Central memory CD4-positive, alpha-beta T cell (primary cell): ENCODE measurements at places on chromosomes 16 and 17.

DNA sequence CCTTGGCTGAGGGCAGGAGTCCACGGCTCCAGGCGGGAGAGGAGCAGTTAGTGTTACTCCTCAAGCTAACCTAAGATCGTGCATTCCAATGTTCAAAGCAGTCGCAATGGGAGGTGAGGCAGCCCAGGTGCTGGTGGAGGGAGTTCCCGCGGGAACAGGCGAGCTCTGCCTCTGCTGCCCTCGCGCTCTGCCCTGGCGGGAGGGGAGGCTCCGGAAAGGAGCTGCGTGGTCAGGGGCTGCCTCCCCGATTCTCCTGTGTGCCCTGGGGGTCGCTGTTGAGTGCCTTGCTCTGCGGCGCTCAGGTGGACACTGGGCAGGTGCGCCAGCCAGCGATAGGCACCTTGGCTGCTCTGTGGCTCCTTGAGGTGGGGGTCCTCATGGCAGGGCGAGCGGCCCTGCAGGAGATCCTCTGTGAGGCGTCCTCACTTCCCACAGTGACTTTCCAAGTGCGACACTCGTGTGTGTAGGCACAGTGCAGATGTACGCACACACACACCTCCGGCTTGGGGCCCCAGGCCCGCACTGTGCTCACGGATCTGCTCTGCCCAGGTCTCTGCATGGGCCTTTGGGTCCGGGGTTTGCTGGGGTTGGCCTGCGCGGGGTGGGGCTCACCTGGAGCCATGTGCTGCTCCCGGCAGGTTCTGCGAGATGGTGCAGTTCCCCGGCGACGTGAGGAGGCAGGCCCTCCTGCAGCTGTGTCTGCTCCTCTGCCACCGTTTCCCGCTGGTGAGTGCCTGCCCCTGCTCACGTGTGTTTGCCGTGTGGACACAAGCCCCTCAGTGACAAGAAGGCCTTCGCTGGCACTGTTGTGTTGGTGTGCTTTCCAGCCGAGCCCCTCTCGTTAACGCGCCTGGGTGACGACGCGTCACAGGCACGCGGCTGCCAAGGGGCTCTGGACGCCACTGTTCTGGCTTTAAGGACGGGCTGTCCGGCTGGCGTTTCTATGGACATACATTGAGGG lies 97.9 kb upstream of the ZNF750 start:
- no peak for DNase-seq

GRCh38 chr17:73950593-73950914 lies 252.9 kb upstream of the RPL38 start:
- DNase-seq = no peak

DNA sequence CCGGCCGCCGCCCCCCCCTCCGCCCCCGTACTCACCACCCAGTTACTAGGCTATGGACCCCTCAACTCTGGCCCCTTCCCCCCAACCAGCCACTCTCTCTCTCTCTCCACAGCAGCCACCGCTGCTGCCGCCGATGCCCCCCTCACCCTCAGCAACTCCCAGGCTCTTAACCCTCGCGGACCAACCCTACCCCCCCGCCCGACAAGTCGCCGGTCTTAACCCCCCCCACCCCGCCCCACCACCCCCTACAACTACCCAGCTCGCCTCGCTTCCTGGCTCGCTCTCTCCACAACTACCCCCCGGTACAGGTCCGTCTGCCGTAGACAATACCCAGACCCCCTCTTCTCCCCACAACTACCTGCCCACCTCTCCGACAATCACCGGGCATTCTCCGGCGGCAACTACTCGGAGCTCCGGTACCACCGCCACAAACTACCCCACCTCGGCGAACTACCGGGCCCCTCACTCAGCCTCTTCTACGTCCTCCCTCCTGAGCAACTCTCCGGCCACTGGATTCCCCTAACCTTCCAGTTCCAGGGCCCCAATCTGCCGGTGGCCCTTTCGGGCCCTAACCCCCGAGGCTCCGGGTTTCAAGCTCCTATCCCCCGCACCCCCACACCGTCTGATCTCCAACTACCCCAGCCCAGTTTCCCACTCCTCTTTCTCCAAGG lies 702 bp downstream of the PHF23 start:
- peak; percentile 30 for DNase-seq

GRCh38 chr16:56233795-56234566 lies 42.7 kb downstream of the GNAO1 start:
- DNase-seq = no peak

GRCh38 chr17:57080718-57081117 lies 4.3 kb upstream of the AKAP1 start:
- no peak for DNase-seq

DNA sequence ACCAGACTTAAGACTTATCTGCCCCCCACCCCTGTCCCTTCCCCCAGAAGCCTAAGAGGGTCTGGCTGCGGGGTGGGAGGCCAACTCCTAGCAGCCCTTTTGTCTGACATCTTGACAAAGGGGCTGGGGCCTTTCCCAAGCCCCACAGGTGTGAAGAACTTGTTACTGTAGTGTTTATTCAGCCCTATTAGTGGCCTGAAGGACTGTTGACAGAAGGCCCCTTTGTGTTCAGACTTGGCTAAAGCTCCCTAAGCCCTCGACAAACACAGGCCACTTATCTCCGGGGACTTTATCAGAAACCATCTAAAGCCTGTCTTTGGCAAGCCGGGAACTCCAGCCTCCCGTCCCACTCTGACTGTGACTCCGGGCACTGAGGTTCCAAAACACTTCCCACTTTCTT lies 129.8 kb downstream of the NTN1 start:
- DNase-seq = no peak

GRCh38 chr16:84007965-84008364 lies 34.6 kb downstream of the SLC38A8 start:
- DNase-seq = no peak

GRCh38 chr17:72102366-72102765 lies 18.5 kb upstream of the SOX9 start:
- DNase-seq = no peak

- no peak for DNase-seq
Observed at GRCh38 chr16:59909262-59909661, 1175.1 kb upstream of the GOT2 start.

DNA sequence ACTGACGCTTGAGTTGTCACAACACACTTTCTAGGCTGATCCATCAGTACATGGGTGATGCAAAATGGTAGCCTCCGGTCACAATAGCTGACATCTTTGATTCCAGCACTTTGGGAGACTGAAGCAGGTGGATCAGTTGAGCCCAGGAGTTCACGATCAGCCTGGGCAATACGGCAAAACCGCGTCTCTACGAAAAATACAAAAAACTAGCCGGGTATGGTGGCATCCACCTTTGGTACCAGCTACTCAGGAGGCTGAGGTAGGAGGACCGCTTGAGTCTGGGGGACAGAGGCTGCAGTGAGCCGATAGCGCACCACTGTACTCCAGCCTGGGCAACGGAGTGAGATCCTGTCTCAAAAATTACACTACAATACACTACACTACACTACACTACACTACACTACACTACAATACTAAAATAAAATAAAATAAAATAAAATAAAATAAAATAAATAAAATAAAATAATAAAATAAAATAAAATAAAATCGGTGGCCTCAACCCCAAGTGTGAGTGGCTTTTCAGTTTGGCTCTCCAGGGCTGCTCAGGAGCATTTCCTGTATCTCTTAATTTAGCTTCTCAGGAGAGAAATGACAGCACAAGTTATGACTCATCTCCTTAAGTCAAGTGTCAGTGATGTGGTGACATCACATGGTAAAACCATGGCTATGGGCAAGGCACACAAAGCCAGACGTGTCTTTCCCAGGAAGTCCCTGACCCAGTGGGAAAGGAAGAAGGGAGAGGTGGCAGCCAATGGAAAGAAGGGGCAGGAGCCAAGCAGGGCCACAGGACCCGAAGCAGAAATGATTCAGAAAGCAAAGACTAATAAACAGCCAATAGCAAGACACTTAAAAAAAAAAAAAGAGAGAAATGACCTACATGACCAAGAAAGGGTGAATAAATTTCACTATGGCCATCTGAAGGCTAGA lies 75.3 kb upstream of the TBC1D3K start:
- DNase-seq = no peak

DNA sequence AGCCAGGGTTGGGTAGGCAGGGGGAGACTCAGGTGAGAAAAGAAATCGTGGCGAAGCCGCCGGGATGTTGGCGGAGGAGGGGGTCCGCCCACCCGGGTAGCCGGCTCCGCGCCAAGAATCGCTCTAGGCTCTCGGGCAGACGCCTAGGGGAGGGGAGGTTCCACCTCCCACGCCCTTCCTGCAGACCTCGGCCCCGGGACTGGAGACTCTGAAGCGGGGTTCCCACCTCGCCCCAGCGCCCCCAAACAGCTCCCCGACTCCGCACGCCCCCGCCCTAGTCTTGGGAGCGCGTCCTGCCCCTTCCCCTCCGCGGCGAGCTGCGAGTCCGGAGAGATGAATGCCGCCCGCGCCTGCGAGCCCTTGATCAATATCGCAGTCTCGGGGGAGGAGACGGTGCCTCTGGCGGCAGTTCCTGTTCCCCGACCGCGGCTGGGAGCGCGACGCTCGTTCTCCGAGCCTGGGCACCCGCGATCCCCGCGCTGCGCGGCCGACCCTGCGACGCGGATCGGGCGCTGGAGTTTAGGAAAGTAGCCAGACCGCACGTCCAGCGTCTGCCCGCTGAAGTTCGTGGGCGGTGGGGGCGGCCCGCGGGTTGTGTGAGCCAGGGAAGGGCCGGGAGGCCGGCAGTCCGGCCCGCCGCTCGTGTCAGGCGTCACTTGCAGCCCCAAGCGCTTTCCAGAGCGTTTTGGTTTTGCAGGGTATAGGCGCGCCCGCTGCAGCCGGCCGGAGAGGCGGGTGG lies 790 bp downstream of the CRHR1 start:
- peak; percentile 18 for DNase-seq

GRCh38 chr17:80904036-80904753 lies 87.4 kb upstream of the CHMP6 start:
- no peak for DNase-seq
